ENCODE measurements at places on chromosomes 4 and X.
A peak's percentile ranks its signal among the peaks of the same experiment; 100 is the strongest.

GRCh38 chrX:123087326-123087725, 96.8 kb upstream of the GRIA3 start:
- no peak overlapping the region for H3K27ac ChIP-seq
- H3K4me1 ChIP-seq: no peaks in the 10 kb centered on the region
- no peak for DNase-seq
- no peaks in the 10 kb centered on the region for H3K36me3 ChIP-seq
- H3K4me3 ChIP-seq: no peak overlapping the region
- H3K27me3 ChIP-seq: no peaks in the 10 kb centered on the region

GRCh38 chr4:7061815-7062214, 6.0 kb downstream of the GRPEL1 start:
- H3K4me3 ChIP-seq: no peak overlapping the region
- no peaks in the 10 kb centered on the region for H3K4me1 ChIP-seq

GRCh38 chr4:38105475-38106220, 145.4 kb downstream of the PTTG2 start:
- DNase-seq: no peak
- no peaks in the 10 kb centered on the region for H3K27me3 ChIP-seq
- H3K4me3 ChIP-seq: no peak overlapping the region
- H3K27ac ChIP-seq: no peak overlapping the region
- no peaks in the 10 kb centered on the region for H3K36me3 ChIP-seq
- H3K4me1 ChIP-seq: peaks cover 22% of the 10 kb centered on the region

DNA sequence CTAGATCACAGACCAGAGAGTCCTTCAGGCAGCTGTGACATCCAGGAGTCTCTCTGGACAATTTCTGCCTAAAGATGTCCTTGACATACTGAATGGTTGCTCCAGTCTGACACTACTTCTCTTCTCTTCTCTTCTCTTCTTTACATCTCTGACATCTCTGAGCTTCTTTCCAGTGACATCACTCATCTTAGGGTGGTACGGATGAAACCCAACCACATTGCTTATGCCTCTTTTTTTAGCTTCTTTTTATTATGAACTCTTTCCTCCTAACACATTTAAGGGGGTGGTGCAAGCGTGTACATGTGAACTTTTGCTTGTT, 39.4 kb upstream of the IRF2 start:
- H3K36me3 ChIP-seq: no peaks in the 10 kb centered on the region
- H3K4me3 ChIP-seq: no peak overlapping the region
- H3K27ac ChIP-seq: no peak overlapping the region
- DNase-seq: no peak

- no peak overlapping the region for H3K4me3 ChIP-seq
- H3K4me1 ChIP-seq: no peaks in the 10 kb centered on the region
- no peak overlapping the region for H3K27ac ChIP-seq
- no peak for DNase-seq
- H3K36me3 ChIP-seq: peaks cover 52% of the 10 kb centered on the region
These were observed 25.0 kb downstream of the CTPS2 start for GRCh38 chrX:16687514-16687913.

- no peak for DNase-seq
- no peaks in the 10 kb centered on the region for H3K4me1 ChIP-seq
- peaks cover 1% of the 10 kb centered on the region for H3K36me3 ChIP-seq
- H3K27me3 ChIP-seq: no peaks in the 10 kb centered on the region
These were observed 57.8 kb downstream of the HEPH start for GRCh38 chrX:66221856-66222255.

DNA sequence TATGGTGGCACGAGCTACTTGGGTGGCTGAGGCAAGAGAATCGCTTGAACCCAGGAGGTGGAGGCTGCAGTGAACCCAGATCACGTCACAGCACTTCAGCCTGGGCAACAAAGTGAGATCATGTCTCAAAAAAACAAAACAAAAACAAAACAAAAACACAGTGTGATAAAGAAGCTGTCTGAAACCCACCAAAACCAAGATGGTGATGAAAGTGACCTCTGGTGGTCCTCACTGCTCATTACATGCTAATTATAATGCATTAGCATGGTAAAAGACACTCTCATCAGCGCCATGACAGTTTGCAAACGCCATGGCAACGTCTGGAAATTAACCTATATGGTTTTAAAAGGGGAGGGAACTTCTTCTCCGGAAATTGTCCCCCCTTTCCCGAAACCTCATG, 29.4 kb upstream of the OPHN1 start:
- DNase-seq: peak; percentile 29
- H3K36me3 ChIP-seq: no peaks in the 10 kb centered on the region
- no peaks in the 10 kb centered on the region for H3K27me3 ChIP-seq
- H3K4me1 ChIP-seq: no peaks in the 10 kb centered on the region

DNA sequence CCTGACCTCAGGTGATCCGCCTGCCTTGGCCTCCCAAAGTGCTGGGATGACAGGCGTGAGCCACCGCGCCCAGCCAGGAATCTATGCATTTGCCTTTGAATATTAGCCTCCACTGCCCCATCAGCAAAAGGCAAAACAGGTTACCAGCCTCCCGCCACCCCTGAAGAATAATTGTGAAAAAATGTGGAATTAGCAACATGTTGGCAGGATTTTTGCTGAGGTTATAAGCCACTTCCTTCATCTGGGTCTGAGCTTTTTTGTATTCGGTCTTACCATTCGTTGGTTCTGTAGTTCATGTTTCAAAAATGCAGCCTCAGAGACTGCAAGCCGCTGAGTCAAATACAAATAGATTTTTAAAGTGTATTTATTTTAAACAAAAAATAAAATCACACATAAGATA, 44.2 kb upstream of the SHOX start:
- no peaks in the 10 kb centered on the region for H3K4me1 ChIP-seq
- H3K36me3 ChIP-seq: no peaks in the 10 kb centered on the region
- no peak overlapping the region for H3K4me3 ChIP-seq

GRCh38 chr4:71275004-71275403, 63.8 kb upstream of the SLC4A4 start:
- DNase-seq: no peak
- no peaks in the 10 kb centered on the region for H3K27me3 ChIP-seq
- H3K4me1 ChIP-seq: peaks cover 5% of the 10 kb centered on the region
- H3K27ac ChIP-seq: no peak overlapping the region
- H3K4me3 ChIP-seq: no peak overlapping the region

DNA sequence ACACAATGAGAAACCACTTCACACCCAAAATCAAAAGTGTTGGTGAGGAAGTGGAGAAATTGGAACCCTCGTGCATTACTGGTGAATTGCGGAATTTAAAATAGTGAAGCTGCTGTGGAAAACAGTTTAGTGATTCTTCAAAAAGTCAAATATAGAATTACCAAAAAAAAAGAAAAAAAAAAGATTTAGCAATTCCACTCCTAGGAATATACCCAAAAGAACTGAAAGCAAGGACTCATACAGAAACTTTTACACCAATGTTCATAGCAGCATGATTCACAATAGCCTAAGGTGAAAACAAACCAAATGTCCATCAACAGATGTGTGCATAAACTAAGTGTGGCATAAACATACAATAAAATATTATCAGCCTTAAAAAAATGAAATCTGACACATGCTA, 364.3 kb upstream of the FAM241A start:
- no peaks in the 10 kb centered on the region for H3K27me3 ChIP-seq
- H3K4me1 ChIP-seq: peaks cover 5% of the 10 kb centered on the region

- no peaks in the 10 kb centered on the region for H3K27me3 ChIP-seq
- H3K4me3 ChIP-seq: no peak overlapping the region
- H3K4me1 ChIP-seq: no peaks in the 10 kb centered on the region
- DNase-seq: no peak
- H3K36me3 ChIP-seq: no peaks in the 10 kb centered on the region
- no peak overlapping the region for H3K27ac ChIP-seq
These were observed 45.5 kb upstream of the KLF3 start for GRCh38 chr4:38618505-38618904.

DNA sequence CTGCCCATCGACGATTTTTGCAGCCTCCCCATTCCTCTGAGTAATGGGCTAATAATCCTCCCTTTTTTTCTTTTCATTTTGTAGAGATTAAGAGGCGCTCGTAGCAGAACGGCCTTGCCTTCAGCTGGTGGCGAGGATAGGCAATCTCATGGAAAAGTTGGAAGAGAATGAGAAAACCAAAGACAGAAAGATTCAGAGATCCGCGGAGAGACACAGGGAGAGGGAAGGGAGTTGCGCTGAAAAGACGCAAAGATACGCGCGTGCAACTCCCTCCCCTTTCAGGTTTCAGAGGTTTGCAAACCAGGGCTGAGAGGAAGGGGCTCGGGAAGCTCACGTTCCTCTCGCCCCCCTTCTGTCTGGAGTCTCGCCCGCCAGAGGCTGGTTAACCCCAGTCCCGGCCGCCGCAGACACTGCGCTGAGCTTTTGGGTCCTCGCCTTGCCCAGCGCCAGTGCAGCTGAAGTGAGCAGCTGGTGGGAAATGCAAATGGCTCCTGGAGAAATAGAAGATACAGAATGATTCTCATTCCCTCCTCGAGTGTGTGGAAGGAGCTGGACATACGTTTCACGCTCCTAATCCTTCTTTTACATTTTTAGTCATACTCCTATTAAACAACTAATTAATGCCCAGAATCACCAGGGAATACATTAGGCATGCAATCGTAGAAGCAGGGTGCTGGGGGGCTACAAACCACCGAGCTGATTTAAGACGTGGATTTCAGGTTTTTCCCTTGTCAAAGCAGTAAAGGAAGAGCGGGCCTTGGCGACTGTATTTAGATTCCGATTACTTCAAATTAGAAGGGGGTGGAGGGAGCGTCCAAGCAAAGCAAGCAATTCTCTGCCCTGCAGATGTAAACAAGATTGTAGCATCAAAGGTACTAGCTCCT, 16.6 kb upstream of the PITX2 start:
- H3K27ac ChIP-seq: no peak overlapping the region
- no peak overlapping the region for H3K4me3 ChIP-seq
- no peak for DNase-seq

GRCh38 chr4:81460191-81460701, 11.5 kb downstream of the RASGEF1B start:
- DNase-seq: no peak
- peaks cover 1% of the 10 kb centered on the region for H3K4me1 ChIP-seq
- no peak overlapping the region for H3K27ac ChIP-seq
- no peaks in the 10 kb centered on the region for H3K27me3 ChIP-seq
- no peak overlapping the region for H3K4me3 ChIP-seq

- H3K27ac ChIP-seq: no peak overlapping the region
- no peaks in the 10 kb centered on the region for H3K36me3 ChIP-seq
- H3K4me3 ChIP-seq: no peak overlapping the region
- peak; percentile 45 for DNase-seq
These were observed 191.8 kb downstream of the PDGFC start for GRCh38 chr4:156779774-156780173.

DNA sequence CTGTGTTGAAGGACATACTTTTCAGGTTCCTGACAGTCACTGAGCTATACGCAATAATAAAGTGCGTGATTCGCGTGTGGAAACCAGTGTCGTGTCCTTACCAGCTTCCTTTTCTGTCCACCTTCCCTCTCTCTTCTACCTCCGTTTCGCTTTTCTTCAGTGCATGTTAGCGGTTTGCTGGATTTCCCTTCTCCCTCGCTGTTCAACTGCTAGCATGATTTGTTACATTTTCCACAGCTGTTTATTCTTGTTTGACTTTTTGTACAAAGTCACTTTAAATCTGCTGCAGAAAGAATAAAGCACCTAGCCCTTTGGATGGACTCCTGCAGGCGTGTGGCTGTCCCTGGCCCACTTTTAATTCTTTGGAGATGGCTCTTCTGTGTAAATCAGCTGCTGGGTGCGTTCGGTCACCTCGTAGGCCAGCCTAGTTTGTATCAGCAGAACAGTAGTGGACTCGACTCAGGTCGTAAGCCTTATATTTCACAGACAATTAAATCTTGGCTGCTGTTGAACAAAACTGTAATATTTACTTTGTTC, 8.9 kb upstream of the HAND2 start:
- peak overlapping the region; percentile 16 for H3K4me3 ChIP-seq
- no peak for DNase-seq

- H3K36me3 ChIP-seq: no peaks in the 10 kb centered on the region
- H3K4me3 ChIP-seq: no peak overlapping the region
- no peaks in the 10 kb centered on the region for H3K4me1 ChIP-seq
- no peaks in the 10 kb centered on the region for H3K27me3 ChIP-seq
These were observed 667.1 kb upstream of the BOD1L1 start for GRCh38 chr4:14294611-14295010.

Data from cardiac muscle cell (in vitro differentiated cells and primary cell).